ENCODE measurements at places on chromosomes 4 and X. TPM values are rescaled to one million over a fixed set of nuclear protein-coding genes. Genes with fewer than 3 reads are reported as not detected.

The IQSEC2 gene
- total RNA-seq, result 40.5 TPM

The DGAT2L6 gene
- total RNA-seq, result not detected

The HEPH gene
- not detected for total RNA-seq

The KIF4A gene
- total RNA-seq, result 31.0 TPM

The REST gene
- 12.0 TPM for total RNA-seq
